GM06990 (cell line): ENCODE measurements at places on chromosomes 6 and 20.
A peak's percentile ranks its signal among the peaks of the same experiment; 100 is the strongest.

- DNase-seq = peak; percentile 9
Observed at GRCh38 chr6:79570129-79571029, 33.1 kb upstream of the LCA5 start.

GRCh38 chr6:122184401-122184827 lies 215.0 kb upstream of the HSF2 start:
- no peak for DNase-seq

DNA sequence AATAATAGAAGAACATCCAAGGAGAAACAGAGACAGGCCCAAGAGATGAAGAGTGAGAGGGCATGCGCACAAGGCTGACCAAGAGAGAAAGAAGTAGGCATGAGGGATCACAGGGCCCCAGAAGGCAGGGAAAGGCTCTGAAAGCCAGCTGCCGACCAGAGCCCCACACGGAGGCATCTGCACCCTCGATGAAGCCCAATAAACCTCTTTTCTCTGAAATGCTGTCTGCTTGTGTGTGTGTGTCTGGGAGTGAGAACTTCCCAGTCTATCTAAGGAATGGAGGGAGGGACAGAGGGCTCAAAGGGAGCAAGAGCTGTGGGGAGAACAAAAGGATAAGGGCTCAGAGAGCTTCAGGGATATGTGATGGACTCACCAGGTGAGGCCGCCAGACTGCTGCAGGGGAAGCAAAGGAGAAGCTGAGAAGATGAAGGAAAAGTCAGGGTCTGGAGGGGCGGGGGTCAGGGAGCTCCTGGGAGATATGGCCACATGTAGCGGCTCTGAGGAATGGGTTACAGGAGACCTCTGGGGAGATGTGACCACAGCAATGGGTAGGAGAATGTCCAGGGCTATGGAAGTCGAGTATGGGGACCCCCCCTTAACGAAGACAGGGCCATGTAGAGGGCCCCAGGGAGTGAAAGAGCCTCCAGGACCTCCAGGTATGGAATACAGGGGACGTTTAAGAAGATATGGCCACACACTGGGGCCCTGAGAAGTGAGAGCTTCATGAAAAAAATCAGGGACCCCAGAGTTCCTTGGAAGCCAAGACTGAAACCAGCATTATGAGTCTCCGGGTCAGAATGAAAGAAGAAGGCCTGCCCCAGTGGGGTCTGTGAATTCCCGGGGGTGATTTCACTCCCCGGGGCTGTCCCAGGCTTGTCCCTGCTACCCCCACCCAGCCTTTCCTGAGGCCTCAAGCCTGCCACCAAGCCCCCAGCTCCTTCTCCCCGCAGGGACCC lies 981 bp upstream of the TNF start:
- no peak for DNase-seq

DNA sequence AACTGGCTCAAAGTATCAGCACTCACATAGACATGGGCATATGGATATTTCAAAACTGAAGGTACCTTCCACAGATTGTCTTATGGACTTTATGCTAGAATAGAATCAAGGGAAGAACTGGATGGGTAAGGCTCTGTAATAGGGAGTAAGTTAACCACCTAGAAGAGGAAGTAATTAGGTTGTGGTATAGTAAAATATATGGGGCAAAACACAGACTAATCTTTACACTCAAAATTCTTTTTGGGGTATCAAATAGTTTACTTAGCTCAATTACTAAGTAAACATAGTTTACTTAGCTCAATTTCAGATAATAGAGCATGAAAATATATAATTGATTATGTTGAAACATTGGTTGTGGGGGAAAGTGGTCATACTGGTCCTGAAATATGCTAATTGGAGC lies 94.2 kb upstream of the ATXN1 start:
- DNase-seq = no peak

DNA sequence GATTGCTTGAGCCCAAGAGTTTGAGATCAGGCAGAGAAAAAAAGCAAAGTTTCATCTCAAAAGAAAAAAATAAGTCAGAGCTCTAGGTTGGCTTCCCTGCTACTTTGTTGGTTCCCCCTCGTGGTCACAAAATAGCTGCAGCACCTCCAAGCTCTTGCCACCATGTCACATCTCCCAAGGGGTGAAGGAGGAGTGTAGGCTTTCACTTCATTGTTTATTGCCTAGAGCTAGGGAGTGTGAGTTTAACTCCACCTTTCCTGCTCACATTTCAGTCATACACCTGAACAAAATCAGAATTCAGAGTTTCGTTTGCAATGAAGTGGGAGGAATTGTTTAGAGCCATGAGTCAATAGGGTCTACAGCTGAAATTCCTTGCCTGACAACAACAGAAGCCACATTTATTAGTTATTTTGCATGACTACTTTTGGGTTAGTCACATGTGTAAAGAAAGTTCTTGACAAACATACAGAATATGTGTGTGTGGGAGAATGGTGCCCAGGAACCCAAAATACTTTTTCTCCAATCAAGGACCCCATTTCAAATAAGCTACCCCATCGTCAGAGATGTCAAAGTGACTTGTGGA lies 56.2 kb upstream of the UFL1 start:
- DNase-seq = no peak

DNA sequence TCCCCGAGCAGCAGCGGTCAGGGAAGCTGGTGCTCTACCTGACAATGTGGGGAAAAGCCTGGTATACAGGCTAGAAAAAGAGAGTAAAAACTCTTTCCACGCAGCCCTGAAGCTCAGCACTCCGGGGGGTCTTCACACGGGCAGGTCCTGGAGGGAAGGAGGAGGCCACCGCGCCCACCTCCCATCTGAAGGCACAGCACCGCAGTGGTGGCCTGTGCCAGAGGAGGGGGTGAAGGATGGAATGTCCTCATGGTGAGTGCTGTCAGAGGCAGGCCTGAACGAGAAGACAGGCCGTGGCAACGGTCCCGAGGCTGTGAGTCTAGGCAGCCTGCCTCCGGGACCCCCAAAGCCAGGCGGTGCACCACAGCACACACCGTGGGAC lies 5.8 kb downstream of the SLC2A4RG start:
- no peak for DNase-seq

DNA sequence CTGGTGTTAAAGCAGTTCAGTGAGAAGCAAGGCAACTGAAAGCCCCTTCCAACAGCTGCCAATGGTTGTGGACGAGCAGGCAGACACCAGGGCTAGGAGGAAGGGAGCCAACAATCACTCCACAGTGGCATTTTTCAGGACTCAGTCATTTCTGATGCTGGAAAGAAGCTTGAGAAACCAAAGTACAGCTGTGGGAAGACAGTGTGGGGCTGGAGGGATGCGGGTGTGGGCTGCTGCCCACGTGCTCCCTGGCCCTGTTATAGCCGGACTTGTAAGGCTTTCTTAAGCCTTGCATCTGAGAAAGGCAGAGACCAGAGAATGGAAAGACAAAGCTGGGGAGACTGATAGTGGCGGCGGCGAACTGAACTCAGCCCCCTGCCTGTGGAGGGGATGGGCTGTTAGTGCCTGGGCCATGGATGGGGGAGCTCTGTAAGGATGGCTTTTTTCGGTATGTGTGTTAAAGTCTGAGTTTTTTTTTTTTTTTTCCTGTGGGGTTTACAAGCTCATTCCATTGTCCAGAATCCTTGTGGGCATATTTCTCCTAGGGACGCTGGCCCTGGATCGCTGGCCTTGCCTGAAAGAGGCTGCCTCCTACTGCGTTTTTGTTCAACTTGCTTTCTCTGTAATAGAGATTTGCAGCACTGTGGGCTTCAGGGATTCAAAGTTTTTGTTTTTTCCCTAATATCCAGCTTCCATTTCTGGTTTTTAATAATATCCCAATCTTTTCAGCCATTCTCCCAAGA lies 91.7 kb downstream of the GJA10 start:
- no peak for DNase-seq

GRCh38 chr6:141261016-141261671 lies 871.6 kb upstream of the GJE1 start:
- DNase-seq = no peak

DNA sequence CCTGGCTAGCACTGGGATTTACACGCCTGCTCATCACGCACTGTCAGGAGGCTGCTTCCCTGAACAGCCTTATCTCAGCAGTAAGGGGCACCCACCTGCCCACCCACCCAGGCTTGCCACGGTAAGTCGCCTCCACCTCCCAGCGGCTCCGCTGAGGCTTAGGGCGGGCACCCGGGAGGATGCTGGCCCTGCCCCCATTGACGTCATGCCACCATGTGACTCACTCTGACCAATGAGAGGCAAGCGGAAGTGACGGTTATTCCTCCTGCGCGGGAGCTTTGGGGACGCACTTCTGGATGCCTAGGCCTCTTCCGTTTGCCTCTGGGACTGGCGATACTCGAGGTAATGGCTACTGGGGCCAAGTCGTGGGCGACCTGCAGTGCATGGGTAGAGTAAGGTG lies 256.8 kb downstream of the QKI start:
- no peak for DNase-seq

GRCh38 chr6:17703256-17703694 lies 3.5 kb downstream of the NUP153 start:
- peak; percentile 16 for DNase-seq

DNA sequence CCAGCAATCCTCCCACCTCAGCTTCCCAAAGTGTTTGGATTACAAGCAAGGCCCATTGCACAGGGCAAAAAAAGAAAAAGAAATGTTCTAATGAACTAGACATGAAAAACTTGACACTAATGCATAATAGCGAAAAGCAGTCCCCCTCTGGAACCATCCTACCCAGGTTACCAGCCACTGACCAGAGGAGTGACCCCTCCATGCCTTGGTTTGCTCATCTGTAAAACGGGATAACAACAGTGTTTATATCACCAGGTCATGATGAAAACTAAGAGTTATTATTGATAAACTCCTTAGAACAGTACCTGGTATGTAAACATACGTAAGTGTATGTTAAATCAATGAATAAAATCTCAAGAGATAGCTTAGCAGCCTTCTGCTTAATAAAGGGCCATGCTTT lies 3.3 kb upstream of the NHSL1 start:
- DNase-seq = no peak

DNA sequence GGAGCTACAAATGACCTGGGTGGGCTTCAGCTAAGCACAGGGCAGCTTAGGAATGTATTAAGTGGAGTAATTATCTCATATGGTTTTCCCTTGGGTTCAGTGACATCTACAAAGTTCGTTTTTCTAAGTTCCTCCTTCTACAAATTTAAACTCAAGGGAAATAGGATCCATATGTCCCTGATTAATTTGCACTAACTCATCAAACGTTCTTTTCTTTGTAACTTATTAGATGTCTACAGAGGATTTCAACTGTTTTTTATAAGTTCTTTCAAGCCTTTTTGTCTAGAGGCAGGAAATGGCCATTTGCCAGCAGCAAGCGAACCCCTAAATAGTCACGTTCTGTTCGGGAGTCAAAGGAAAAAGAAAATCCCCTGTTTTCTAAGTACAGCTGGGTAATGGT lies 1060.3 kb downstream of the KIF16B start:
- no peak for DNase-seq

GRCh38 chr6:63759605-63760105 lies 124.1 kb downstream of the PHF3 start:
- DNase-seq = no peak

- no peak for DNase-seq
Observed at GRCh38 chr6:13767121-13767808, 47.1 kb downstream of the MCUR1 start.

GRCh38 chr20:46485431-46485830 lies 27.9 kb downstream of the ZNF334 start:
- DNase-seq = no peak

- no peak for DNase-seq
Observed at GRCh38 chr20:18628330-18628920, 40.6 kb downstream of the DTD1 start.

DNA sequence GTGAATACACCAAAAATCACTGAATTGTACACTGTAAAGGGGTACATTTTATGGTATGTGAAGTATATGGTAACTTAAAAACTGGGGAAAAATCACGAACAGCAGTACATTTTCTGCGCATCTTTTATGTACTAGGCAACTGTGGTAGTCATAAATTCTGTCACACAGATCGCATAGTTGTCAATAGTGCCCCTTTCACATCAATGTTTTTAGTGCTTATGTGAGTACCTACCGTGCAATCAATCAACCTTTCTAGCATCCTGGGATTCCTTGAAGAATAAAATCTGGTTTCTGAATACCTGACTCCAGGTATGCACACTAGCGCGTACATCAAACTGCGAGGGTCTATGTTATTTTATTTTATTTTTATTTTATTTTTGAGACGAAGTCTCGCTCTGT lies 637 bp upstream of the RPF2 start:
- no peak for DNase-seq

DNA sequence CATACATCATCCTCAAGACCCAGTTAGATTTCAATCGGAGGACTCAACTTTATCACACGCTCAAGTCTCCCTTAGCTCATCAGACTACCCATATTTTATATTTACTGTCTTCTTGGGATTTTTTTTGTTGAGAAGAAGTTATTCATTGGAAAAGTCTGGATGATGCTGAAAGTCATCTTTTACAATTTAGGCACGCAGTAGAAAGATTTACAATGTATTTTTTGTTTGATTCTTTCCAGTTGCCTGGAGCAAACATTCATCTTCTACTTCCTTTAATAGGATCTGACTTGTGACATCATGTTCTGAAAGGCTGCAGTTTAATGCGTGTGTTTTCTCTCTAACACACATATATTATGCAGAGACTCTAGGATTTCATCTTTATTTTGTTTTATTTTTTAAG lies 235.7 kb downstream of the DOK5 start:
- no peak for DNase-seq

DNA sequence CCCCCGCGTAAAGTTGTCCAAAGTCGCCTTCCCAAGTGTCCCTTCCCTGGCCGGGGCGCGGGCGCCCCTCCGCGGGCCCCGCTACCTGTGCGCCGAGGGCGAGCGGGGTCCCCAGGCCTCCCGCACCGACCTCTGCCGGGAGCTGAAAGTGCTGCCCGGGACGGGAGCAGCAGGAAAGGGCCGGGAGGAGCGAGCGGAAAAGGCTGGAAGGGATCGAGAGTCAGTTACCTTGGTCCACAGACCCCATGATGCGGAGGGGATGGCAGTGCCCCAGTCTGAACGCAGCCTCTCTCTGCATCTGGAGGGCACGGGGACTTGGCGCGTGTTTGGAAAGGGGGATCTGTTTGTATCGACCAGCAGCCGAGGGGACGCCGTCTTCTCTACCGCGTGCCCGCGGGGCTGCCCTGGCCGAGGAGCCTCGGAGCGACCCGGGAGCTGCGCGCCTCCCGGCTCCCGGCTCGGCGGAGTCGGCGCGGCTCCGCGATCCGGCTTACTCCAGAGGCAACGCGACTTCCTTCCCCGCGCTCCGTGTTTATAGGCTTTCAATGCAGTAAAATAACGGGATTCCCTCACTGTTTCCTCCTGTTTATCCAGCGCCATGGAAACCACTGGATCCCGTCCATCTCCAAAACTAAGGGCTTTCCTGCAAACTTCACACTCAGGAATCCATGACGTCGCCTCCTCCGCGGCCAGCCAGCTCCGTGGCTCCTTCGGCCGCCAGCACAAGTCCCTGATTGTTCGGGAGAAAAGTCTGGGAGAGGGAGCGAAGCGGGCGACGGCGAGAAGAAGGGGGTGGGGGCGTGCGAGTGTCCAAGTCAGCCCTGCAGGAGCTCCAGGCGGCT lies 20.0 kb upstream of the NFATC2 start:
- no peak for DNase-seq

DNA sequence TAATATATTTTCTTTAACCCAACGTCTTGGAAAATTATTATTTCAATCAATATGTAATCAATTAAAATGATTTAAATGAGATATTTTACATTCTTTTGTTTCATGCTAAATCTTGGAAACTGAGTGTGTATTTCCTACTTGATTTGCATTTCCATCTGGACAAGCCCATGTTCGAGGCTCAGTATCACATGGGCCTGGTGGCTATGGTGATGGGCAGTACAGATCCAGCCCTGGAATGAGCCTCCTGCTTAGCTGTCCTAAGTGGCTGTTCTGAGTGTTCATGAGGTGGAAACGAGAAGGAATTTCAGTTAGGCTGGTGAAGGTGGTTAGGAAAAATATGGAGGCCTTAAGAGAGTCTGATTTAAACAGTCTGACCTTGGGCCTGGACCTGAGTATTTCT lies 73.0 kb upstream of the ATXN1 start:
- DNase-seq = no peak

GRCh38 chr6:87364602-87365252 lies 20.1 kb downstream of the C6orf163 start:
- no peak for DNase-seq
